ENCODE measurements at places on chromosomes 1 and 21. TPM values are rescaled to one million over a fixed set of nuclear protein-coding genes. Genes with fewer than 3 reads are reported as not detected.

Gene NDUFV3
- polyA plus RNA-seq = 18.6 TPM

DNA sequence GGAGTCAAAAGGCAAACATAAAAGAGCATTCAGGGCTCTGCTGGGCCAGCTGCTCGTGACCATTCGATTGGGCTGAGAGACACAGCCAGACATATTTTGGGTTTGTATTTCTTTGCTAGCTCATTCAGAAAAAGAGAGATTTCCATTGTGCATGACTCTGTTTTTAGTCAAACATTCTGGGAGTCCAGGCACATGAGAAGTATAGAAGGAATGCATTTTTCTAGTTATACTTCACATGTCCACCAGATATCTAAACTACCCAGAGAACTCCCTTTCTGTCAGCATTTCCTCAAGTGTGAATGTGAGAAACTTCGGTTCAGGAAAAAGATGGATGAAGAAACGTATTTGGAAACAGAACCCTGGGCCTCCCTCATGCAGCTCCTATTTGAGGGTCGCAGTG, 6.3 kb upstream of the KCNE1 start:
- H3K4me1 ChIP-seq = peaks cover 28% of the 10 kb centered on the region
- no peak for DNase-seq
- no peaks in the 10 kb centered on the region for H3K27me3 ChIP-seq
- no peak overlapping the region for H3K27ac ChIP-seq

DNA sequence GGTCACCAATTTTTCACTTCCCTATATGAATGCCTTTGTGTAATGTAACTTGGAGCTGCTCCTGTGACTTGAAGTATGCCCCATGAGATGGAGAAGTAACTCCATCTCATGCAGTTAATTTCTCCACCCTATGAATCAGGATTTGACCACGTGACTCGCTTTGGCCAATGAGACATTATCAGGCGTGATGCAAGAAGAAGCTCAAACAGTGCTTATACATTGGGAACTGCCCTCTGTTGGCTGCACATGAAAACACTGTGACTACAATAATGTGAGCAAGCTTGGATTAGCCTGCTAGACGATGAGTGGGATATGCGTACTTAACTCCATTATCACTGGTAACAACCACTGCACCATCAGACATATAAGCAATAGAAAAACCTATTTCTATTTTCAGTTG, 684.4 kb downstream of the PLA2G4A start:
- no peaks in the 10 kb centered on the region for H3K27me3 ChIP-seq
- H3K27ac ChIP-seq = no peak overlapping the region
- H3K36me3 ChIP-seq = no peaks in the 10 kb centered on the region
- no peak for DNase-seq
- H3K4me3 ChIP-seq = no peak overlapping the region

GRCh38 chr1:228921481-228921880, 186.2 kb downstream of the RHOU start:
- H3K4me1 ChIP-seq = no peaks in the 10 kb centered on the region
- DNase-seq = no peak
- H3K4me3 ChIP-seq = no peak overlapping the region
- H3K27me3 ChIP-seq = no peaks in the 10 kb centered on the region
- no peaks in the 10 kb centered on the region for H3K36me3 ChIP-seq
- H3K27ac ChIP-seq = no peak overlapping the region

- H3K4me1 ChIP-seq = no peaks in the 10 kb centered on the region
- no peak overlapping the region for H3K27ac ChIP-seq
- H3K4me3 ChIP-seq = no peak overlapping the region
- DNase-seq = no peak
- no peaks in the 10 kb centered on the region for H3K27me3 ChIP-seq
- no peaks in the 10 kb centered on the region for H3K36me3 ChIP-seq
These were observed 8.6 kb upstream of the NTNG1 start for GRCh38 chr1:107132195-107132594.

DNA sequence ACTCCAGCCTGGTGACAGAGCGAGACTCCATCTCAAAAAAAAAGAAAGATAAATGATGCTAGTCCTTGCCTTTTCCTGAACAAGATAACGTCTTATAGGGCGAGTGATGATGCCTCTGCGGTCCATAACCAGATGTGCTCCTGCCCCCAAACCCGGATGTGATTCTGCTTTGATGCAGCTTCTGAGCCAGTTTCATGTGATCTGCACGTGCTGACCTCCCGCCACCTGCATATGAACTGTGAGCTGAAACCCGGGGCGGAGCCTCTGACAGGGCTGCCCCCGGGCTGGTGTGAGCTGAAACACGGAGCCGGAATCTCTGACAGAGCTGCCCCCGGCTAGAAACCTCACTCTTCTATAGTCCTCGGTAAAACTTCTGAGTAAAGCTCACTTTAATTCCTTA, 1.3 kb downstream of the KRTAP12-4 start:
- H3K4me3 ChIP-seq = no peak overlapping the region
- DNase-seq = no peak
- H3K27ac ChIP-seq = no peak overlapping the region
- H3K4me1 ChIP-seq = peaks cover 2% of the 10 kb centered on the region
- no peaks in the 10 kb centered on the region for H3K36me3 ChIP-seq

Measured in small intestine (tissue), 16 donors.